ACHN (cell line): ENCODE measurements at places on chromosomes 3 and 15.

DNA sequence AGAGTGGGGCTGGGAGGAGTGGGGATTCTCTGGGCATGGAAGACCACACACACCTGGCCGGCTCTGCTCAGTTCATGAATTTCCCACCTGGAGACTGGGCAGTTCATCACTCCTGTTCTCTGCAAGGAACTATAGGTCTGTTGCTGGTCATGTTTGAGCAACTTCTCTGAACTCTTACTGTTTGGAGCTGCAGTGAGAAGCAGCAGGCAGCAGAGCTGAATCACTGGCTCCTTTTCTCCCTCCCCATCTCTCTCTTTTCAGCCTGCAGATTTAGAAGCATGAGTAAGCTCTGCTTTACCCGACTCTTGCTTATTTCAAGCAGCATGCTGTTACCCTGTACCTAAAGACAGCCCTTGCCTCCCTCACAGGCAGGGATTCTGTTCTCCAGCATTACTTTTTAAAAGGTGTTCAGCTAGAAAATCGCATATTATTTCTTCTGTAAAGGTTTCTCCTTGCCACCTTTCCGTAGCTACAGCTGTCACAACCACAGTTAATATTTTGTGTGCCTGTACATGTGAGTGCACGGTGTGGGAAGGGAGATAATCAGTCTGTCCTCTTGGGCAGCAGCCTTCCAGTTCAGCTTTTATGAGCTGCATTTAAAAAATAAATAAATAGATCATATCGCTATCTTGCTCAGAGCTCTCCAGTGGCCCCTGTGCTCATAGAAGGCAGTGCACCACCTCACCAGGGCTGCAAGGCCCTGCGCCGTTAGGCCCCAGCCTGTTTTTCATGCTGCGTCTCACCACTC is 131.6 kb downstream of the CHCHD6 start:
- DNase-seq = peak; percentile 30

GRCh38 chr15:77181305-77182074 is 110.6 kb upstream of the TSPAN3 start:
- DNase-seq = no peak

GRCh38 chr3:76561494-76562236 is 478.2 kb upstream of the ROBO2 start:
- DNase-seq = no peak

DNA sequence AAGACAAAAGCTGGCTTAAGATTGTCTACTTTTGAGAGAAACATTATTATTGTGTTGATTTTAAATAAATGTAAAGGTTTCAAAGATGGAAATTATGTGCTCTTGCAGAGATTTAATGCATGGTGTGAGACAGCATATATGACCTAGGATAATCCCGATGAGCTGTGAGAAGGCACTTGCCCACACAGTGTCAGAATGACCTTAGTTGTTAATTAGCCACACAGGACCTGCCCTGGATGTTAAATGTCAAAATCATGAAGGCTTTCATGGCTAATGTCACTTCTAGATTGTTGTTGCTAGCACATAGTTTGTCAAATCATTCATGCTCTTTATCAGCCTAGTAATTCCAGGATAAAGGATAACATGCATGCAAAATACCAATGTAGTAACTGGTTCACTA is 135.3 kb upstream of the GAP43 start:
- DNase-seq = no peak

GRCh38 chr3:98901119-98901391 is 440 bp downstream of the DCBLD2 start:
- DNase-seq = no peak

DNA sequence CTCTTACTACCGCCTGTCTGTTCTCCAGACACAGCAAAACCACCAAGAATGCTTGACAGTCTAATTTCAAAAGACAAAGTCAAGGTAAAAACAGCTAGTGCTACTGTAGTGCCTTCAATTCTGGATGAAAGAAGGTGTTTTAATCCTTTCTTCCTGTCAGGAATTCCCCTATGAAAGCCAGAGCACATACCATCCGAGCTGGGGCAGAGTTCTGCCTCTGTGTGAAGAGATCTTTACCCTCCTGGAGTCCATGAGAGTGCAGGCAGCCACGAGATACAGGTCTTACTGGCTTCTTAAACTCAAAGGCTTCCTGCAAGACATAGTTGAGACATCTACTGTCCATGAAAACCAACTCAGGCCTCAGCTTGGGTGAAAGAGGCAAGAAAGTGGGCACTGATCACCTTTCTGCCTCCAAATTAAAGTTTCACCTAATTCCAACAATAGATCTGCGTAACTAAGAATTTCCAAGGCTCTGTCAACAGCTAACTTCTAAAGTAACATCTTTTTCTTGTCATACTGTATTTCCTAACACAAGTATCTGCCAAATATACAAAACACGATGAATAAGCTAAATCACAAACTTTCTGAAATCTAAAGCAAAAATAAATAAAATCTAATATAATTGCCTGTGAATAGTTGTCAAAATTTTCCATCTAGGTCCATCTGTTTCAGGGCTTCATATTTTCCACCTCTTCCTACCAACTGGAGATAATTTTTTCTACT is 7.5 kb downstream of the CDC25A start:
- no peak for DNase-seq

DNA sequence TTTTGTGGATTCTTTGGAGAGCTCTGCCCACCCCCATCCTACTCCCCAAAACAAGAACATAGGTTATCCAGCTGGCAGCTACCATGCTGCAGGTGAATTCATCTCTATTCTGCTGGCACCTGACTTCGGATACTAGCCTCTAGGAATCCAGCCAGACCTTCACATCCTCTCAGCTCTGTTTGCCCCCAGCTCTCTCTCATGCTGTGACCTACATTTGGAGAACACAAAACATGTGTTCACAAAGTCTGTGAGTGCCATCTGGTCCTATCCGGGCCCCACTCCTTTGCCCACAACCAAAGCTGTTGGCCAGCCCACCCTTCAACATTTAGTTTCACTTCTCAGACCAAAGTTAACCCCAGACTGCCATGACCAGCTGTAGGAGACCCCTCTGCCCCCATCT is 89.4 kb upstream of the C3orf80 start:
- no peak for DNase-seq
